ENCODE measurements at places on chromosomes 7 and 10.
A peak's percentile ranks its signal among the peaks of the same experiment; 100 is the strongest.

- ATAC-seq, result no peak
Observed at GRCh38 chr7:127845522-127846214, 185.6 kb downstream of the LRRC4 start.

- no peak for ATAC-seq
Observed at GRCh38 chr10:103637927-103638557, 144.5 kb downstream of the NEURL1 start.

DNA sequence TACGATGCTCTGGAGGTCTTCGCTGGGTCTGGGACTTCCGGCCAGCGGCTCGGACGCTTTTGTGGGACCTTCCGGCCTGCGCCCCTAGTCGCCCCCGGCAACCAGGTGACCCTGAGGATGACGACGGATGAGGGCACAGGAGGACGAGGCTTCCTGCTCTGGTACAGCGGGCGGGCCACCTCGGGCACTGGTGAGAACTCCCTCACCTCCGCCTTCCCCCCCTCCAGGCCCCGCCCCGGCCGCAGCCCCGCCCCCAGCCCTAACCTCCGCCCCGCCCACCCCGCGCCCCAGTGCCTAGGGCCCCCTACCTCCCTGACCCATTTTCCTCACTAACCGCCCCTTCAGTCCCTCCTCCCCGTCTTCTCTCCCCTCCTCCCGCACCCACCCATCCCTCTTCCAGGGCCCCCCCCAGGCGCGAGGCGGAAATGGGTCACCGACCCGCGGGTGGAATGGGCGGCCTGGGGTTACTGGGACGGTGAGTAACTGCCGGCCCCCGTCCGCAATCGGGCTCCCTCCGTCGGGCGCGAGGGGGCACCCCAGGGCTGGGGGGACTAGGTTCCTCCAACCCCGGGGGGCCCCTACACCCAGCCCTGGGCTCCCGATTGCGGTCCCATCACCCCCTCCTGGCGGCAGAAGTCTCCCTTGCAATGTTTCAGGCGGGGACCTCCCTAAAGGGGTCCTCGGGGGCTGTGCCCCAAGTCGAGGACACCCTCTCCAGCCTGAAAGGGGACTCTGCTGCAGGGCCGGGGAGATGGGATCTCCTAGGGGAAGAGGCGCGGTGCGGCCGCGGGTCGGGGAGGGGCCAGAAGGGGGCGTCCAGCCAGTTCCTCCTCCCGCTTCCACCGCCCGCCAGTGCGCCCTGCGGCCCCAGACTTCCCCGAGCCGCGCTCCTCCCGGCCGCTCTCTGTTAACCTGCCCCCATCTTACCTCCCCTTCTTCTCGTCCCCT, 2.1 kb downstream of the PCOLCE start:
- ATAC-seq, result peak; percentile 72

- peak; percentile 66 for ATAC-seq
Observed at GRCh38 chr7:149310113-149310836, 48.3 kb downstream of the ZNF783 start.

DNA sequence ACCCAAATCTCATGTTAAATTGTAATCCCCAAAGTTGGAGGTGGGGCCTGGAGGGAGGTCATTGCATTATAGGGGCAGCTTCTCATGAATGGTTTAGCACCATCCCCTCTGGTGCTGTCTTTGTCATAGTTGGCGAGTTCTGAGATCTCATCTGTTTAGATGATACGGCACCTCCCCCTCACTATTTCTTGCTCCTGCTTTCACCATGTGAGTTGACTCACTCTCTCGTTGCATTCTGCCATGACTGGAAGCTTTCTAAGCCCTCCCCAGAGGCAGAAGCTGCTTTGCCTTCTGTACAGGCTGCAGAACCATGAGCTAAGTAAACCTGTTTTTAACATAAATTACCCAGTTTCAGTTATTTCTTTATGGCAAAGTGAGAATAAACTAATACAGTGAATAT, 18.9 kb upstream of the ZNF138 start:
- ATAC-seq, result no peak
